HuH-7.5 (cell line): ENCODE measurements at places on chromosomes 6 and 20.

DNA sequence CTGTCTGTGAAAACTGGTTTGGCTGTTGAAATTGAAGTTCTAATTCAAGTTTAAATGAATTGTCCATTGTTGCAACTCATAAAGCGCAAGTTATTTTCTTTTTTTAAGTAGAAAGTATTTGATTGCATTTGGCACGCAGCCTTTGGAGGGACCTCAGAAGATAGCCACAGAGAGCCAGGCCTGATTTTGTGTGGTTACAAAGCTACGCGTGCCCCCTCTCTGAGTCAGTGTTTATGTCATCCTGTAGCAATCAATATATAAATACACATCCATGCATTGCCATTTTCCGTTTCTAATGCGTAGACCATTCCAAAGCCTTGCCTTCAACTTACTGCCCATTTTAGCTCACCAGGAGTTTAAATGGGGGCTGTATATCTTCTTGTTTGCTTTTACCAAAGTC, 173.2 kb downstream of the TMEM242 start:
- DNase-seq, result no peak

GRCh38 chr6:149221774-149222070, 95.8 kb upstream of the TAB2 start:
- no peak for DNase-seq

DNA sequence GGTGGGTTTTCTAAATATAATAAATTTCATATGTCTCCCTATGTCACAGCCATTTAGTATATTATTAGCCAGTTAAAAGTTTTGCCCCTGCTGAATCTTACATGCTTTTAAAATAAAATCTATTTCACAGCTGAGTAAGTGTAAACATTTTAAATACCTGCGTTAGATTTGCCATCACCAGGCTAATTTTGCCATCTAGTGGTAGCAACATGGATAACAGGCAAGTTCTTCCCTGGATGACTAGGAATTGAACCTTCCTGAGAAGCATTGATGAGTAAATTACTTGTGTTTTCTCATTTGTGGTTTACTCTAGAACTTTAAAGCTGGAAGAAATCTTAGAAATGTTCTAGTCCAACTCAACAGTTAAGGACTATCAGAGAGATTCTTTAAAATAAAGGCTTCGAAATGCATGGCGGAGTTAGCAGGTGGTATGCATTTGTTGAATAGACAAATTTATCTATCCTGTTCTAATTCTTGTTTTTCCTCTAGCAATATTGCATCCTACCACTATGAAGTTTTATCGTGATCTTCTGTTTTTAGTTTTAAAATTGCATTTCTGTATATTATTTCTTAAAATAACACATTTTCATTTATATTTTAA, 2.6 kb downstream of the PRSS35 start:
- DNase-seq, result peak; percentile 10

DNA sequence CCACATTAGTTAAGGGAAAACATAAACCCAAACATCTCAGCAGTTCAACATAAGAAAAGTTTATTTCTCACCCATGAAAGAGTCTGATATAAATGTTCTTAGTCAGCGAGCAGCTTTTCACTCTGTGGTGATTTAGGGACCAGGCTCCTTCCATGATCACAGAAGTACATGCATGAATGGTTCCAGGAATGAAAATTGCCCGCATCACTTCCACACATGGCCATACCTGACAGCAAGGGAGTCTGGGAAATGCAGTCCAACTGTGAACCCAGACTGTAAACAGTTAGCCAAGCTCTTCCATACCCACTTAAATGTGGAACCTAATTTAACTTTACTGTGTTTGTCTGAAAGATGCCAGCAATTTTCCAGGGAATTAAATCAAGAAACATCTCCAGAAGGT, 353.9 kb downstream of the HACE1 start:
- no peak for DNase-seq

DNA sequence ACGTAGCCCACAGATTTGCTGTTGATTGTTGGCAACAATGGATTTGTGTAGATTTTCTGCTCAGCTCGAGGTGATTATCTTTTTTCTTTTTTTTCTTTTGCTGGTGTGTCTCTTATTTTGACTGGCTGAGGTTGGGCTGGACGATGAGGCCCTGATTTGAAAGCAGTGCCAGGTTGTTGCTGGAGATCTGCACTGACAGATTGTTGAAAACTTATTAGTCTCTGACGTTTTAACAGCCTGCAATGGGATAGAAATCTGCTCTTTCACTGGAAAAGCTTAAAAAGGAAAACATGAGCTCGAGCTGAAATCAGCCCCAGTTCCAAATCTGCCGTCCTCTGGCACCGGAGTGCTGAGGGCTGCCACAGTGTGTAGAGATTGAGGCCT, 87.7 kb downstream of the PDE7B start:
- DNase-seq, result no peak

GRCh38 chr6:142055219-142055618, 77.5 kb upstream of the GJE1 start:
- no peak for DNase-seq

DNA sequence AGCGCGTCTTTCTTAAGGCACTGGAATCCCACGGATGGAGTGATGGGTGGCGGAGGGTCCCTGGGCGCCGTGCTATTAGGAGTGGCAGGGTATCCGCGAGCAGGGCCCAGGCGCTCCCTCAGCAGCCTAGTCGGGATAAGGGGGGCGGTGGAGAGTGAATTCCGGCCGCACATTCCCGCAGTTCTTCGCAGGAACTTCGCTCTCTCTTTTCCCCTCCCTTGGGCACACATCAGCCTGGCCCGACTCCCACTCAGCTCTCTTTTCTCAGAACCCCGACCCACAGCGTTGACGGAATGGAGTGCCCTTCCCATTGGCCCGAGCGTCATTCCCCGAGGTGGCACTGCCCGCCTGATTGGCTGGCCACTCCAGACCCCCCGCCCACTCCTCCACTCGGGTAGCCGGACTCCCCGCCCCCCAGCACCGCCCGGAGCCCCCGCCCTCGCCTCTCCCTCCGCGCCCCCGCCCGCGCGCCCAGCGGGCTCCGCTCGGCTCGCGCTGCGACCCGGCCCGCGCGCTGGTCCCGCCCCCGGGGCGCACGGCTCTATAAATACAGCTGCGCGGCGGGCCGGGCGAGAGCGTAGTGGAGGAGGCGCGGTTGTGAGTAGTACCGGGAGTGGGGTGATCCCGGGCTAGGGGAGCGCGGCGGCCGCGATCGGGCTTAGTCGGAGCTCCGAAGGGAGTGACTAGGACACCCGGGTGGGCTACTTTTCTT, at the start of gene ID4:
Gene ID4 (plus strand): TSS at position 572 of the 712 bp plus-strand sequence. CDS start 385 bp downstream, outside the sequence.
- peak; percentile 81 for DNase-seq

GRCh38 chr6:28357036-28357435, 7.3 kb downstream of the ZKSCAN3 start:
- no peak for DNase-seq

DNA sequence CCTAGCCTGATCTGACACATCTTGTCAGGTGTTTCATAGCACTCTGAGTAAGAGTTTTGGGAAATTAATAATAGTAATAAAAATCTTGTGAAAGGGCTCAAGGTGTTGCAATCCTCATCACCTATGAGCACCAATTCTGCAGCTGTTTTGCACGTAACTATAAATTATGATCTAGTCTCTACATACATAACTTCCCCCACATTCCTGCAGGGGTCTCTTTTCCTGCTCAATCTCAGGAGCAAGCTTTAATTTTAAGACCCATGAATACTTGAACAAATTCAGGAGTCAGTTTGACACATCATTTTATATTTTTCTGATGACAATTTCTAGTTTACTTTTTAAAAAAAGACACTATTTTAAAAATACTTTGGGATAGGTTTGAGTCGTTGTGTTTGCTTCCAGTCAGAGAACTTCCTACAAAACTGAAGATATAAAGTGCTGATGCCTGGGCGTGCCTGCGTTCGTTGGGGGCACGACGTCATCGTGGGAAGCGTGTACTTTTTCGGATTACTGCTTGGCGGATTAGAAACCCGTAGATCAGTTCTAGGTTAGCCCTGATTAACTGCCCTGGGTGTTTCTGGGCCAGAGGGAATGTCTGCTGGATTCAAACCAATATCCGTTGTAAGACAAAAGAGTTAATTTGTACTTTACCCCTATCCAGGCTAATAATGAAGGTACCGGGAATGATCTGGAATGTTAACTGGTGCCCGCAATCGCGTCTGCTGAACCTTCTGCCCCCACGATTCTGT, 1.0 kb upstream of the E2F3 start:
- DNase-seq, result peak; percentile 32

- no peak for DNase-seq
Observed at GRCh38 chr6:86856379-86856778, 80.9 kb upstream of the HTR1E start.

GRCh38 chr6:40075056-40075590, 140.9 kb upstream of the MOCS1 start:
- no peak for DNase-seq

DNA sequence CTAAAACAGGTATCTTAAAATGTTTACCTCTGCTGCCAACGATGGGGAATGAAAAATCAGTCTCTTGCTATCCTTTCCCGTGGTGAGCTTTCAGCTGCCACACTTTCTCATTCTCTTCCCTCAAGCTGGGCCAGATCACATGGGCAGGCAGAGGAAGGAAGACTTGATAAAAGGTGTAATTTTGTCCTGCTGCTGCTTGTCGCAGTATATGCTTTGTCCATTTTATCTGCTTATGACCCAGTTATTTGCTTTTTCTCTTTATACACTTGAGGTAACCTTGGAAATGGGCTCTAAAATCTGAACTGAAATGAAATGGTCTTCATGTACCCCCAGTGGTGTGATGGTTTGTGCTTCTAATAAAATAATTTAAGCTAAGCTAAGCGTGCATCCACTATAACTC, 695.9 kb upstream of the FLRT3 start:
- no peak for DNase-seq

- DNase-seq, result no peak
Observed at GRCh38 chr20:52256454-52256853, 64.9 kb upstream of the ZFP64 start.

DNA sequence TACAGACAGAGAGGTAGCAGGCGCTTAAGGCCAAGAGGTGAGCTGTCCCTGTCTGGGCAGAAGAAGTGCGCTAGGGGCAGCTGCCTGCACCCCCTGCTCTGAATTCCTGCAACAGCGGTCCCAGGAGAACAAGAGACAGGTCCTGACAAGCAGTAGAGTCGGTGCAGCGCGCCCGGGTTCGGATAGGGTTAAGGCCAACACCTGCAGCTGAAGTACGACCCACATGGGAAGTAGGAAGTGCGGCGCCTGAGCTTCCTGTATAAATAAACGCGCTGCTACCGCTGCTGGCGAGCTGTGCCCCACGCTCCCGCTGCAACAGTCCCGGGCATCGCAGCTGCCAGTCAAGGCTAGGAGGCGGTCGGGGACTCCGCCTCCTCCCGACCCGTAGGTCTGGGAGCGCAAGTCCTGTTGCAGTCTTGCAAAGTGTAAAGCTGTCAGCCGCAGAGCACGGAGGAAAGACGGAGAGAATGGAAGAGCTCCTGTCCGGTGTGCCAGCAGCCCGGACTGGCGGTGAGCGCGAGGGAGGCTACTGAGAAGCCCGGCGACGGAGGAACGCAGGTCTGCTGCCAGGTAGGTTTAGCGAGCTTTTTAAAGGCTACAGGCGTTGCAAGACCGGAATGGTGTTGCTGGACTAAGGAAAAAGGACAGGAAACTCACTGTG, at the start of gene RNF144B:
Gene RNF144B (plus strand): TSS at position 290 of the 661 bp plus-strand sequence. CDS start 12,185 bp downstream, outside the sequence.
- peak; percentile 29 for DNase-seq

GRCh38 chr20:22460231-22460630, 124.1 kb downstream of the FOXA2 start:
- no peak for DNase-seq

DNA sequence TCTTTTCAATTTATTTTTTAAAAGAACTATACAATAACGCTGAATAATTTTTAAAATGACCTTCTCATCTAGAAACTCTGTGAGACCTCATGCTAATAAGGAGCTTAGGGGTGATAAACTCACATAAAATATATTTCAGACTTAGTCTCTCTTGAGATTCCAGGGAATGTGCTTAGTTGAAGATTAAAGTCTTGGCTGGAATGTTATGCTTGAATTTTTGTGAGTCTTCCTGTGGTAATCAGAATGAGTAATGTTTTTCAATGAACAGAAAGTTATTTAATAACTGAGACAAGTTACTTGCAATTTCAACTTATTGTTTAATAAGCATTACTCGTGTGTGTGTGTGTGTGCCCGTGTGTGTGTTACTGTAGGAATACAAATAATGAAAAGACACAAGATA, 379.9 kb upstream of the EPHA7 start:
- no peak for DNase-seq

GRCh38 chr20:10488534-10488933, 53.4 kb downstream of the SLX4IP start:
- no peak for DNase-seq

DNA sequence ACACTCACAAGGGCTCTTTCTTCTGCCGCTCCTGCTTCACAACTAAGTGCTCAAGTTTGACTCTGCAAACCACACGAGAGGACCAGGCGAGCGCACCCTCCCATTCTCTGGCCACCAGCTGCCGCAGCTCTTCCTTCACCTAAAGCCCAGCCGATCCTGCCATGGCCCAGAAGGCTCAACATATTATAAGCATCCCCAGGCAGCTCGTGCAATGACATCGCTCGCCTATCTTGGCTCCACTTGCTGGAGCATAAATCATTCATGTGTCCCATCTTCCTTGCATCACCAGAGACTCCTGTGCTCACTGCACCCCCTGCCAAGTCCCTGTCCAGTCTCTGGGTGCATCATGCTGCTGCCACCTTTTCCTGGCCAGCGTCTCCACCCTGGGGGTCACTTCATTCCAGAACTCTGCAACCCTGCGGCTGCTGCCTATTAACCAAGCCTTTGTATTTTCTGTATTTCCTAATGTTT, 59.0 kb downstream of the PSMG4 start:
- DNase-seq, result no peak

DNA sequence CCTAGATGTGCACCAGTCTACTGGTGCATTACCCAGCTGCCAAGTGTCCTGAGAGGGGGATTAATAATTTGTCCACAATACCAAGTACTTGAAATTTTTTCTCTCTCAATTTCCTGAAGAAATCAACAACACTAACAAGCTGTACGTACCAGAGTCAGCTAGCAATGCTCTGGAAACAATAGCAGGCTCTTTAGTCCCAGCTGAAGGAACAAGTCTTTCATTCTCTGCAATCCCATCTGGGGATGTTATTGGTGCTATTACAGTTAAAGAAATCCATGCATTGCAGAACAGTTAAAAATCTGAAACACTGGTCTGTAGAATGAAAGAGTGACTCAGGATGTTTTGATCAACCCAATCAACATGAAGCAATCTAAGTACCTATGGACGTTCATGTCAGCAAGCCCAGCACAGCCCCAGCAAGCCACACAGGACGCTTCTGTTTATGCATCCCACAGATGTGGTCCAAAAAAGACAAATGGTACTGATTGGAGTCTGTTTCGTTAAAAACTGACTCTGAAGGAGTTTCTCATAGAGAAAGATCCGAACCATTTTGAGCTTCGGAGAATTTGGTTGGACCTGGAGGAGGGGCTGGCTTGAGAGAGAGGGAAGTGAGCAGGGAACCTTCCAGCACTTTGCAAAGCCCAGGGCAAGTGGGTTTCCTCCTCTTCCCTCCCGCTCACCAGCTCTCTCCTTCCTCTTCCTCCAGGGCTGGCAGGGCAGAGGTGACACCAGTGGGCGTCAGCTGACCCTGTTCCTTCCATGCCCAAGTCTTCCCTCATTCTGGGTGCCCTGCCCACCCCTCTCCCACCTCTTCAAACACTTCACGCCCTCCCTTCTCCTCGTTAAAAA, 11.9 kb downstream of the PRR18 start:
- no peak for DNase-seq
